ENCODE measurements at places on chromosomes 6 and 20. TPM values are rescaled to one million over a fixed set of nuclear protein-coding genes. Genes with fewer than 3 reads are reported as not detected.

RGS17 gene
- 0.48 TPM for total RNA-seq

DNA sequence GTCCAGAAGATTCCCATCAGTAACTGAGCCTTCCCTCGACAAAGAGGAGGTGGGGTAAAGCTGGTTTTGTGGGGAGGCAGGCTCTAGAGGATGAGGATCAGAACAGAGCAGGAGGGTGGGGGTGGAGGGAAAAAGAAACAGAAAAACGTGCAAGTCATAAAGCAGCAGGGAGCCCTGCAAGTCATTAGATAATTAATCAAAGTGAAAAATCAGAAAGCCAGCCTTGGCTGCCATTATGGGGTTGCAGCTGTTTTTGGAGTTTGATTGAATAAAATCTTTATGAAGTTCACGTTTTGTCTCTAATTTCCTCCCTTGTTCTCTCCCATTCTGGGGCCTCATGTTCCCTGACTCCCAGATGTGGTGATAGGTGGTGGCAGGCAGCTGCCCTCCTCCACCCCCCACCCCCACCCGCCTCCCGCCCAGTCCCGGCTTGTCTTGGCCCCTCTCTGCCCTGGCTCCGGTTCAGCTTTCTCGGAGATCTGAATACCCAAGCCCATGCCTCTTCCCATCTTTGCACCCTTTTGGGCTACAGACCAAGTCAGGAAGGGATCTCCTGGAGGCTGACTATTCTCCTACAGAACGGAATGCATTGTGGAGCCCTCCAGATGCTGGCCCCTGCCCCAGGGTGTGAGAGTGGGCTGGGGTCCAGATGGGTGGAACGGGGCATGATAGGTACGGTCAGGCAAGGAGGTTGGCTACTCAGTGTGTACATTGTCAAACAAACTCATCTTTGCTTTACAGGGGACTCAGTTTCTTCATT lies 141.8 kb downstream of the CDC5L start:
- no peak for DNase-seq

DNA sequence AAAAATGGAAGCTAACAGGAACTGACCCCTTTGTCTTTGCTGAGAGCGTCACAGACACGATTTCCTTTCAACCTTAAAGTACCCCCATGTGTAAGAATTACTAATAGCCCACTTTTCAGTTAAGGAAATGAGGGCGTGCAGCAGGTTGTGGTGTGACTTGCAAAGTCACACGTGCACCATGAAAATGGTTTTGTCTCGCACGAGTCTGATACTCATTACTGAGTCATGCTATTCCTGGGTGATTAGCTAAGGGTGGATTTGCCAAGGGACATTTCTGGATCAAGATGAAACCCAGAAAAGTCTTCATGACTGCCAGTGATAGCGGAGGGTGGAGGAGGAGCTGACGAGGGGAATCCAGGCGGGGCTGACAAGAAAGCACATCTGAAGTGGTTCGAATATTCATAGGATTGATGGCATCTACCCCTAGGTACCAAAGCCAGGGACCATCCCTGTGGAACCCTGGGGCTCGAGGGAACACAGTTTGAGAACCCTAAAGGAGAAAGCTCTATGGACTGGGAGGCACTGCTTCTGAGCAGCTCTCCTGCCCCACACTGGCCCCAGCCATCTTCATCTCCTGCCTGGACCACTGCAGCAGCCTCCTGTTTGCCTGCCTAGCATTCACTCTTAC lies 12.1 kb upstream of the NFATC2 start:
- DNase-seq = no peak

- DNase-seq = no peak
Measured at GRCh38 chr6:16630026-16630643, 131.1 kb downstream of the ATXN1 start.

VSTM2L gene
- 8.6 TPM for total RNA-seq

DNA sequence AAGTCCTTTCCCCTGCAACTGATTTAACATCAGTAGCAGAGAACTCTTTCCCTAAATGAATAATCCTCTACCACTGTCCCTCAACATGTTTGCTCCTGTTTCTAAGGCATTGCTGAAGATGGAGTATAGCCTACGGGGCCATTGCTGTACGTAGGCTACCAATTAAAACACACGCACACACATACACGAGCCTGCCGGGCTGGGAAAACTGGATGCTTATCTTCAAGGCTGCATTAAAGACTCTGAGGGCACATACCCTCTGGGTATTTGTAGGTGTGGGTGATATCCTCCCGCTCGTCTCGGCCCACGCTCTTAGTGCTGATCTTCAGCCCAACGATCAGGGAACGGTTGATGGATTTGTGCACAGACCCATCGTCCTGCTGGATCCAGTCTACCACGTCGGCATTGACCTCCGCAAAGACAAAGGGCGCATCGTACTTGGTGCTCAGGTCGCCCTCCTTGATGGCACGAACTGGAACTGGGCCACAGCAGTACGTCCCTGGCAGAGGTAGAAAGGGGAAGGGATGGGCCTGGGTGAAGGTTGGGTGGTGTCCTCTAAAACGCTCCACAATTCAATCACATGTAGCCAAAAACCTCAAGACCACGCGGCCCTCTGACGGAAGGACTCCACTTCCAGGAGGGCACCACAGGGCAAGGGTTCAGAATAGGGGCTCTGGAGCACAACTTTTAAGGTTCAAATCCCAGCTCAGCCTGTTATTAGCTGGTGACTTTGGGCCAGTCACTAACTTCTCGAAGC lies 25.7 kb downstream of the TGM2 start:
- DNase-seq = no peak

DNA sequence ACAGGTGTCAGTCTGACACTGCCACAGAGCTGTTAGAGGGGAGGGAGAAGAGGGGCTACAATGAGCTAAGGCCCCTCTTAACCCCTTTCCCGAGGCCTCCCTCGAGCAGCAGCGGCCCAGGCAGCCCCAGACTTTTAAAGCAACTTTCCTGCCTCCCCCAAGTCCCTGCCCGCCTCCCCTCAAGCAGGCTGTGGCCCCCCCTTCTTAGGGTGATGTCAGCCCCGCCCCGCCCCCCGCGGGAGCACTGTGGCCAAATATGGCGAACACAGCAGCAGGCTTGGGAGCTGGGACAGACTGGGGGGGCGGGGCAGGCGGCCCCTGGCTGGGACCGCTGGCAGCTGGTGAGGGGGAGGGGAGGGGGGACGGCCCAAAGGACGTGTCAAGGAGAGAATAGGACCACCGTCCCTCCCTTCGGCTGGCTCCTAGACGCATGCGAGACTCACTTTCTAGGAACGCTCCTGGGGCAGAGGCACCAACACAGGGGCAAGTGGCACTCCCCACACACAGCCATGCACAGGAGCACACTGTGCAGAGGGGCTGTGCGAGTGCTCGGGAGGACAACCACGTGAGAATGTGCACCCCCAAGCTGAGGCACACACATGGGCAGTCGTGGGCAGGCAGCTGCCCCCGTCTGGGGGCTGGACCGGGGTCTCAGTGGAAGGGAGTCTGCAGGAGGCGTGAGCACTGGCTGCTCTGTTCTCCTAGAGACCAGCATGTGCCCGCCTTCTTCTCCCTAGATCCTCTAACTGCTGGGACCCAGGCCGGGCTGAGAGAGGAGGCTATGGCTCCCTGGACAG lies 6.7 kb downstream of the TEAD3 start:
- peak; percentile 93 for DNase-seq

DNA sequence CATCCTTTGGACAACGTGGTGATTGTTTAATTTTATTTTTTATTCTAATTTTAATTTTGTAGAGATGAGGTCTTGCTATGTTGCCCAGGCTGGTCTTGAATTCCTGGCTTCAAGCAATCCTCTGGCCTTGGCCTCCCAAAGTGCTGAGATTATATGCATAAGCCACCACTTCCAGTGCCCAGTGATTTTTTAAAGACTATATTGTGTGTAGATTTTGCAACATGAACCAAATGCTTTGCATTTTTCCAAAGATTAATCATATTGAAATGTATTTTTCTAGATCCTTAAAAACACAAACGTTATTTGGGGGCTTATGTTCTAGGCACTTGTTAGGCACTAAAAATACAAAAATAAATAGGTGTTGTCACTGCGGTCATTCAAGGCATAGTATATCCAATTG lies 117.6 kb upstream of the CCN2 start:
- no peak for DNase-seq

GRCh38 chr20:31720486-31721407 lies 1.9 kb downstream of the BCL2L1 start:
- no peak for DNase-seq

DNA sequence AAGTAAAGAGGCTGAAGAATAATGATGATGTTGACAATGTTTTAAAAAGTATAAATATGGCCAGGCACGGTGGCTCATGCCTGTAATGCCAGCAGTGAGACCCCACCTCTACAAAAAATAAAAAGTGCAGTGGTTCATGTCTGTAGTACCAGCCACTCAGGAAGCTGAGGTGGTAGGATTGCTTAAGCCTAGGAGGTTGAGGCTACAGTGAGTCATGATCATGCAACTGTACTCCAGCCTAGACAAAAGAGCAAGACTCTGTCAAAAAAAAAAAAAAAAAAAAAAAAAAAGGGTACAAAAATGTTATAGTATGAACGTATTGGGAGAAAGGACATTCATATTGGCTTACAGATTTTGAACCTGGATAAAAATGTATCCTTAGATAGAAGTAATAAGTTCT lies 543.1 kb upstream of the IRAK1BP1 start:
- DNase-seq = no peak

GRCh38 chr20:22489626-22490286 lies 94.6 kb downstream of the FOXA2 start:
- DNase-seq = no peak

DNA sequence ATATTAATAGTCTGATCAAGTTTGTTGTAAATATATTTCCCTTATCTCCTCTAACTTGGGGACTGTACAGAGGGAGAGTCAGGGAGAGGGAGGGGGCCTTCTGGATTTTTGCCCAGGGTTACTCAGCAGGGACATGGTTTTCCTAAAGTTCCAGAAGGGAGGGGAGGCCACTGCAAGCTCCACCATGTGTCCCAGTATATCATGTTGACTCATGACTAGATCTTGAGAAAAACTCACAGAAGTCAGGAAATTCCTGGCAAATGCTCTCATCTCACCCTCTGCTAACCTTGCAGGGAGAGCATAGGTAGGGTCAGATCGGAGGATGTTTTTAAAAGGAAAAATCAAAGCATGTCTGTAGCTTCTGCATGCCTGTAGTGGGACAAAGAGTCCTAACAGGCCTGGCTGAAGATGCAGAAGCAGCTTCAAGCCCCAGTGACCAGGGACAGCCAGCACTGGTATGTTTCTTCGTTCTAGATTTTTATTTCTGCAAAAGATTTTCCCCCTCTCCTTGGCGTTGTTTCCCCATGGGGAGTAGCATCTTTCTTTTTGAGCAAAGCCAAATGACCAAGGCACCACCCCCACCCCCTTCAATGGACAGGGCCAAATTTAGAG lies 272.9 kb upstream of the SUPT3H start:
- no peak for DNase-seq

PRELID3B gene
- 51.0 TPM for total RNA-seq

DNA sequence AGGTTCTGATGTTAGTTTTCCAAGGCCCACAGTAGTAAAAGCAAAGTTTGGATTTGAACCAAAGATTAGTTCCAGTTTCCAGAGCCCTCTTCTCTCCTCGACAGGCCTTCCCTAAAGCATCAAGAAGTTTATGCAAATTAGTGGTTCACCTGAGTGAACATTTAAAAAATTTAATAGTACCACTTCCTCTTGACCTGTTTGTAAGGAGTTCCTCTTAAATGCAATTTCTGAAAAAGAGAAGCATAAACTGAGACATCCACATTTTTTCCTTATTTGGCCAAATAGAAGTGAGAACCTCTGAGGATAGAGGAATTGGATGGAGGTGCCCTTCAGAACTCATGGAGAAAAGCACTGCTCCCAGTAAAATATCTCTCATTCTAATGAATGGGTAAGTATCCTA lies 1.2 kb upstream of the DSE start:
- DNase-seq = no peak

GRCh38 chr6:118620202-118620601 lies 31.2 kb downstream of the CEP85L start:
- no peak for DNase-seq

DNA sequence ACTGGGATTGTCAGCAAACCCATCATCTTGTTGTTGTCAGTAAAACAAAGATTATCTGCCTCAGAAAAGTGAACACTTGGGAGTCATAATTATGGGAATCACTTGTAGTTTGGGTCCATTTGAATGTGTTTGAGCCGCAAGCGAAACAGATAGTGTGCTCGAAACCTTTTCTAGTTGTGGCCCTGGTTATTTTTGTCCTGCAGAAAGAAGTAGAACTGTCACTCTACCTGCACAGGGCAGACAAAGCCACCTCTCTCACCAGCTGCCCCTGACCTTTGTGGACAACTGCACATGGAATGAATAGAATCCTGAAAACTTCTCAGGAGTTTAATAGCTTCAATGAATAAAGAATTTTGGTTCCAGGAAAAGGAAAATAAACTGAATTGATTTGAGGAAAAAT lies 156.1 kb upstream of the CHD6 start:
- DNase-seq = no peak

DNA sequence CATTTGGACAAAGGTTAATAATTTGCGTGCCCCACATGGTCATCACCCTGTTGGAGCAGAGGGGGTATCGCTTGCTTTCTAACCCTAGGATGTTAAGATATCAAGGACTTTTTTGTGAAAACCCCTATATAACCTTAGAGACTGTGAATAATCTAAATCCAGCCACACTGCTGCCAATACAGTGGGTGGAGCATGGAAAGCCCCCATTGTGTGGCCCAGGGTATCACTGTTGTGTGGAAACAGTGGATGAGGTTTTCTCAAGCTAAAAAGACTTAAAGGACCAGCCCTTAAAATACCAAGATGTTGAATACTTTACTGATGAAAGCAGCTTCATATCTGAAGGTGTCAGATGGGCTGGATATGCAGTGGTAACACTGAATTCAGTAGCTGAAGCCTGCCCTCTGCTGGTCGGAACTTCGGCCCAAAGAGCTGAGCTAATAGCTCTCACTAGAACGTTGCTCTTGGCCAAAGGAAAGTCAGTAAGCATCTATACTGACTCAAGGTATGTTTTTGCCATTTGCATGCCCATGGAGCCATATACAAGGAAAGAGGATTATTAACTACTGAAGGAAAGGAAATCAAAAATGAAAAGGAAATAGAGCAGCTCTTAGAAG lies 695.2 kb downstream of the PHF3 start:
- DNase-seq = no peak

DNA sequence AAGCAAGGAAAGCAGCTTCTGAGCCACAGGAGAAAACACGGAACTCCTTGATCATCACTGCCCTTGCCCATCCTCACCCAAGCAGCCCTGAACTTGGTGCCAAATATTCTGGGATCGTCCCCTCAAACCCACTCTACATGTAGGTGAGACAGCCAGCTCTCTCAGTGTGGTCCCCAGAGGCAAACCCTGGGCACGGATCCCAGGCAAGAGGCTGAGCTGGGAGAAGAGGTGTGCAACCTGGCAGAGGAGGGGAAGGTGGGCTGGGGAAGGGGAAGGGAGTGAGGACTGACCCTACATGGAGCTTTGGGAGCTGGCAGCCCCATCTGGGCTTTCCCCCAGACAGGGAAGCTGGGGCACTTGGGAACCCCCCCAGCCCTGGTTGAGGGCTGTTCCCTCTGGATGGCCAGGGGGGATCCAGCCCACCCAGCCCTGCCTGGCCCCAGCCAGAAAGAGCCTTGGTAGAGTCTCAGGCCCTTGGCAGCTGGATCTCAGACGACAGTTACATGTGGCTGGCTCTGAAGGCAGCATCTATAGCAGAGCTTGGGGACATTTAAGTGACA lies 186.2 kb upstream of the CST7 start:
- no peak for DNase-seq

OR12D3 gene
- not detected for total RNA-seq

ZBTB9 gene
- total RNA-seq = 6.4 TPM

CFAP206 gene
- total RNA-seq = 0.16 TPM

- DNase-seq = no peak
Measured at GRCh38 chr6:130035211-130035610, 16.8 kb downstream of the L3MBTL3 start.

All from heart left ventricle (tissue), 16 donors.